Kidney capillary endothelial cell (primary cell): ENCODE measurements at places on chromosomes 6 and 20.

- DNase-seq, result no peak
Measured at GRCh38 chr6:4466769-4467480, 309.3 kb upstream of the CDYL start.

DNA sequence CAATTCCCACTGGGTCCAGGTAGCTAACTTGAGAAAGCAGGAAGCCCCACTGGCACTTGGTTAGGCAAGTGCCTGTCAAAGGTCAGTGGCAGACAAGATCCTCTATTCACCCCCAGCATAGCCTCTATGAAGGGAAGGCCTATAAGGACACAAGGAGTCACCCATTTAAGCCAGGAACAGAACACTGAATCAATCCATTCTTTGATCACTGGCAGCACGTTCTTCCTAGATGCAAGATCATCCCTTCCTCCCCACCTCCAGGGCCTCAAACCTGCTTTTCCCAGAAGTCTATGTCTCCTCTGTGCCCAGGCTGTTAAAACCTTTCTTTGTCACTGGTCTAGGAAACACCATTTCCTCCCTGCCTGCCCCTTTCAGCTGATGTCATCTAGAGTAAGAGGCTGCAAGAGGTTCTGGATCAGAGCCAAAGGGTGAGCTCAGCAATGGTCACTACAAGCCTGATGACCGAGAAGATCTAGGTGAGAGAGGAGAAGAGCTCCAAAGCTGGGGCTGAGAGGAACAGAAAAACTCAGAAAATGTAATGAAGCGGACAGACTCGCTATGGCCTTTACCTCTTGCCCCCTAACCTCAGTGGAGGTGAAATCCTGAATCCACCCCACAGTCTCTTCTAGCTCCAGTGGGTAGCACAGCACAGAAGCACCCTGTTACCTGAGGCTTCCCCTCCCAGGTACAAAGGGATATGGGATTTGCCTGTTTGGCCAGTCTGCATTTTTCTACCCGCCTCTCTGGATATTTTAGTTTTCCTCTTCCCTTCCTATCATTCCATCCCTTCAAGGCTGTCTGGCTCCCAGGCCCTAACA is 1.8 kb downstream of the GTPBP2 start:
- peak; percentile 97 for DNase-seq

- no peak for DNase-seq
Measured at GRCh38 chr6:64717281-64717680, 989.7 kb downstream of the EYS start.

DNA sequence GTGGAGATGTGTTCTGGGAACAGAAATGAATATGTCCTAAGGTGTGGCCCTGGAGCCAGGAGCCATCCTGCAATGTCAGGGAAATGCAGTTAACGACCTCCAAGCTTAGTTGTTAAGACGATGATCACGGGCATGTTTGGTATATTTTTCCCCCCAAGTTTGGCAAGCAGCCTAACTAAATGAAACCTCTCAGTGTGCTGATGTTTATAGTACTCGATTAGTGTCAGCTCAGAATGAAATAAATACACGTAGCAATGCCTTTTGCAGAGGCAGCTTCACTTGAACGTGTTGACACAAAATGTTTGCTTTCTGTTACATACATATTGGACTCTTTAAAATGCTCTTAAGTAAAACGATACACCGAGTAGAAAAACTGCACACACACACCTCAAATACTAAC is 76.2 kb upstream of the OLIG3 start:
- no peak for DNase-seq

DNA sequence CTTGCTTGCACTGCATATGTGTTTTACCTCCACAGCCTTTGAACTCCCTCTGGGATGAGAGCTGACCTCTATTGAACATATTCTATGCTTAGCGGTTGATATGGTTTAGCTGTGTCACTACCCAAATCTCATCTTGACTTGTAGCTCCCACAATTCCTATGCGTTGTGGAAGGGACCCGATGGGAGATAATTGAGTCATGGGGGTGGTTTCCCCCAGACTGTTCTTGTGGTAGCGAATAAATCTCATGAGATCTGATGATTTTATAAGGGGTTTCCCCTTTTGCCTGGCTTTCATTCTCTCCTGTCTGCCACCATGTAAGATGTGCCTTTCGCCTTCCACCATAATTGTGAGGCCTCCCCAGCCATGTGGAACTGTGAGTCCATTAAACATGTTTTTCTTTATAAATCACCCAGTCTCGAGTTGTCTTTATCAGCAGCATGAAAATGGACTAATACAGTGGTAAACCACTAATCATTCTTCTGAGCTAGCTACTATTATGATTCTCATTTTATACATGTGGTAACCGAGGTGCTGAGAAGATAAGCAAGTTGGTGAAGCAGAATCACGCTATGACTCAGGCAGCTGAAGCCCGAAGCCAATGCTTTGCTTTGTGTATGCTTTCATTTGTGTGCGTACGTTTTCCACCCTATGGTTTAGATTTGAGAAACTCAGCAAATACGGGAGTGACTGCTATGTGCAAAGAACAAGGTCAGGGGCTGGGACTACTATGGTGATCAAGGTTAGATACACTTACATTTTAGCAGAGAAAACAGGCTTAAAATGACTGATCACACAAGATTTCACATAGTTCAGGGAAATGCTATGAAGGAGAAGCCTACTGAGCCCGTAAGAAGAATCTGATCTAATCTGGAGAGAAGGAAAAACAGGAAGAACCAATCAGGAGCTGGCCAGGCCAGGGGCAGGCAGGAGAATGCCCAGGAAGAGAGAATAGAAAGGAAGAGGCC is 363.5 kb downstream of the ESR1 start:
- DNase-seq, result no peak

GRCh38 chr6:106014955-106015354 is 71.2 kb upstream of the PRDM1 start:
- DNase-seq, result no peak

DNA sequence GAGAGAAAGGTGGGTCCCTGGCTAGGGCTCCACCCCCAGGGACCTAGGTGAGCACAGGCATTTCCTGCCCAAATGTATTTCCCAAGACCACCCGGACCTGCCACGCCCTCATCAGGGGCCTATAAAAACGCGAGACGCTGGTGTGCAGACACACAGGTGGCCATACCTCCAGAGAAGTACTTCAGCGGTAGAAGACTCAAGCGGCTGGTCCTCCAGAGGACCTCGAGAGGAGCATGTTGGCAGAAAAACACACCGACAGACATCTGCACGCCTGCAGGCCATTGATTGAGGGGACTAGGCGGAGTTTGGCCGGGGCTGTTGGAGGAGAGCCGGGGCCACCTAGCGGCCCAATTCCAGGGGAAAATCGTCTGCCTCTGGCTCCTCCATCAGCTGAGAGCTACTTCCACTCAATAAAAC is 695.8 kb upstream of the MMS22L start:
- DNase-seq, result no peak

- DNase-seq, result no peak
Measured at GRCh38 chr20:1893721-1894470, 1.3 kb upstream of the SIRPA start.

- no peak for DNase-seq
Measured at GRCh38 chr6:12718015-12718414, 1.4 kb downstream of the PHACTR1 start.

- no peak for DNase-seq
Measured at GRCh38 chr20:53146201-53146891, 174.2 kb downstream of the TSHZ2 start.

DNA sequence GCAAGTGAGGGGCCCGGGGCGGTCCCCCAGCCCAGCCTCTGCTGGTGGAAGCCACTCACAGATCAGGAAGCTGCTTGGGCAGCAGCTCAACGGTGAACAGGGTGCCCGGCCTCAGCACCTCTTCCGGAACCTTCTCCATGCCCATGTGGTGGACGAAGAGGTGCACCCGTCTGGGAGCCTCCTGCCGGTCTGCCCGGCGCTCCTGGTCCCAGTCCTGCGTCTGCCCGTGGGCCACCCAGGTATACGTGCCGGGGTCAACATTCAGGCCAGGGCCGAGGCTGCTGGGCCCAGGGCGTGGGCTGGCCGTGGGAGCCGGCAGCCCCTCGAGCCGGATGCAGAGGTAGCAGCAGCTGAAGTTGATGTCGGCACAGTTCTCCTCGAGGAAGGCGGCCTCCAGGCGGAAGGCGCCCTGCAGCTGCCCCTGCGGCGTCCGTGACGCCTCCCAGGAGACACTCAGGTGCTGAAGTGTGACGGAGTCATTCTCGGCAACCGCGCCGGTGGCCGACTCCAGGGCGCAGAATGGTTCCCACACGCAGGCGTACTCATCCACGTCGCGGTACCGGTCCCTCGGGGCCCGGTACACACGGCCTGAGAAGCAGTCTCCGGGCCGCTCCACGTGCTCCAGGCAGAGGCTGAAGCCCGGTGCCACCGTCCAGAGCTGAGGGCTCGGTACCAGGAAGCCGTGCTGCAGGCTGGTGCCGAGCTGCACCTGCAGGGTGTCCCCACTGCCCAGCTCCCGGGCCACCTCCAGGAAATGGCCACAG is 8.7 kb downstream of the FNDC11 start:
- DNase-seq, result no peak

DNA sequence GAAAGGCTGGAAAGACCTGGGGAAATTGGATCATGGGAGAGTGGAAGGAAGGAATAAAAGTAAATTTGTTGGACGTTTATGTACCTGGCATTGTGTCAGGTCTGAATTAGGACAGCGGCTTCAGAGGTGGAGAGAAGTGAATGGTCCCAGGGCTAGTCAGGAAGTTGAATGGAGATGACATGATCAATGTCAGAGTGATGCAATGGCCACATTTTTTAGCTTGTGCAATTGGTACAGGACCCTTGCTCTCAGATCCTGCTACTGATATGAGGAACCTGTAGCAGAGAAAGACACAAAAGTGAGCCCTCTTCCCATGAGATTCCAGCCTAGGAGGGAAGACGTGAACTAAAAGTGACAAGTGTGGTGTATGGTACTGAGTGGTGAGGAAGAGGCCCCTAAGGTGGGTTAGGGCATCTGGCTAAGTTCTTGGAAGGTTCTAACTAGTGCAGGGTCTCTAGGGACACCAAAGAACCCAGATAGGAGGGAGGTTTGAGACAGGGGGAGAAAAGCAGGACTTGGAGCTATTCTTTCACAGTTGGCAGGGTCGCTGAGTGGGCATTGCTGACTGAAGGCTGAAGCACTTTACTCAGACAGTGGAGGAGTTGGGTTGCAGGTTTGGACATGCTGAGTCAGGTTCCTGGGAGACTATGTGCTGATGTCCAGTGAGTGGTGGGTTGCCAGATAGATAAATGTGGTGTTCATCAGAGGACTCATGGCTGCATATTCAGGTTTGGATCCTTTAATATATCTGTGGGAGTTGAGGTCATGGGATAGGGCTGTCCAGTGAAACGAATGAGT is 266.1 kb upstream of the RNF24 start:
- DNase-seq, result no peak

DNA sequence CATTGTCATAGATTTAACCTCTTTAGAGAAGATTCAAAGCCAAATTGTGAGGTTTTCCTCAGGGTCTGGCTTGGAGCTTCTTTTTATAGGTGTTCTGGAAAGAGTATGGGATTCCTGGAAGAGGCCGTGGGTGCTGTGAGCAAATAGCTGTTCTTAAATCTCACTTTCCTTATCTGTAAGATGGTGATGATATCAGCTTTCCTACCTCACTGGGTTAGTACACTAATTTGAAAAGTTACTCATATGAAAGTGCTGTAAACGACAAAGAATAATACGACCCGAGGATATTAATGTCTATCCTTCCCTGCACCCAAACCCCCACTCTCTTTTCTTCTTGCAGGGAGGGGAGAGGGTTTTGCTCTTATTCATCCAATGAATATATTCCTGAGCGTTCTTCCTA is 116.9 kb upstream of the ENPP5 start:
- no peak for DNase-seq

- no peak for DNase-seq
Measured at GRCh38 chr6:17485946-17486345, 92.6 kb downstream of the CAP2 start.

DNA sequence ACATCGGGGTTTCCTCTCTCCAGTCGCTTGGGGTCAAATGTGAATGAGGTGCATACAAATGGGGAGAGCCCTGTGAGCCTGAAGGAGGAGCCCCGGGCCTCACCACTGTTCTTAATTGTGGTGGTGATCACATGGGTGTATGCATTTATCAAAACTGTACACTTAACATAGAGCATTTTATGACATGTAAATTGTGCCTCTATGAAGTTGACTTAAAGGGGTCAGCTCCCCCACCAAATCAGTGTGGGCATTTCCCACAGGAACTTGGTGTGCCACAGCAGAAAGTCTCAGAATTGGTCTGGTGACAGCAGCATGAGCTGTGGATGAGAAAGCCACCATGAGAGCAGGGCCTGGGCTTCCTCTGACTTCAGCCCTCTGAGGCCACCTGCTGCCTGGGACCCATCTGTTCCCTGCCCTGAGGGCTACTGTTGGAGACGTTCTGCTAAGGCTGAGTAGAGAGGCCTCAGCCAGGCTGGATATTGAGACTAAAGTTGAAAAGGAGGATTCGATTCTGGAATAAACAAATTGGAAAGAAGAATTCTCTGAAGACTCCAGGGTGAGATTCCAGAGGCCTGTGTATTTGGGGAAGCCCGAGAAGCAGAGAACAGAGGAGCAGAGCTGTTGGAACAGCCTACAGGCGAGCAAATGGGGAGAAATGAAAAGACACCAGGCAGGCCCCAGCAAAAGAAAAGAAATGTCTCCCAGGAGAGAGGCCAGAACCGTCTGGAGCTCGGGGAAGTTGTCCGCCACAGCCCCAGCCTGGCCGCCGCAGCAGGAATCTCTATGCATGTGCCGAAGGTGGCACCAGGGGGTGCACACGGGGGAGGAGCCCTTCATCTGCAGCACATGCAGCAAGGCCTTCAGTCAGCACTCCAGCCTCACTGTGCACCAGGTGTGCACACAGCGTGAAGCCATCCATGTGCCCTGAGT is 37.6 kb upstream of the XRN2 start:
- no peak for DNase-seq

DNA sequence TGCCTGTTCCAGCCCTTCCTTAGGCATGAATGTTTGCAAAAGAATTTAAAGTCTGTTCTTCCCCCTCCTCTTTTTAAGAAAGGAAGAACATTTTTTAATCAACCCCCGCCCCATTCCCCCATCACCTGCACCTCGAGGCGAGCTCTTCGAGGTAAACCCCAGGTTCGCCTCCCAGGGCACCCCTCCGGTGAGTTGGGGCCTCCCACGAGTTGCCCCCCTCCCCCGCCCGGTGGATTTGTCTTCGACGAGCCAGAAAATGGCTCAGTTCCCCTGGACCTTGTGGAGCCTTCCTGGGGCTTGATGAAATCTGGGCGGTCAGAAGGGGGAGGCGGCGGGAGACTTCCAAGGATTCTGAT is 256 bp upstream of the OVOL2 start:
- DNase-seq, result no peak

DNA sequence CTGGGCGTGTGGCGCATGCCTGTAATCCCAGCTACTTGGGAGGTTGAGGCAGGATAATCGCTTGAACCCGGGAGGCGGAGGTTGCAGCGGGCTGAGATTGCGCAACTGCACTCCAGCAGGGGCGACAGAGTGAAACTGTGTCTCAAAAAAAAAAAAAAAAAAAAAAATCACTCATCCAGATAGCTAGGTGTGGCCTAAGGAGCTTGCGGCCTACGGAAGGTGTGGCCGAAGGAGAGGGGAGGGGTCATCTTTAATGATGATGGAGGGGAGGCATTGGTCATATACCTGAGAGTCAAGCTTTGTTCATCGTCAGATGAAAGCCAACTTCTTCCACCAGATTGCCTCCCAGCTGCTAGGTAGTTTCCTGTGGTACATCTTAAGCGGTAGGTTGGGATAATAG is 801 bp upstream of the PPARD start:
- no peak for DNase-seq

GRCh38 chr20:2005359-2005758 is 11.5 kb upstream of the PDYN start:
- DNase-seq, result peak; percentile 7

GRCh38 chr6:130365166-130366106 is at the start of gene TMEM200A:
TMEM200A (plus strand) TSS chr6:130366017; CDS start chr6:130440423, 74,406 bp downstream.
- DNase-seq, result peak; percentile 24
